COR-L47 (cell line): ENCODE measurements at places on chromosomes 7 and 10.
A peak's percentile ranks its signal among the peaks of the same experiment; 100 is the strongest.

DNA sequence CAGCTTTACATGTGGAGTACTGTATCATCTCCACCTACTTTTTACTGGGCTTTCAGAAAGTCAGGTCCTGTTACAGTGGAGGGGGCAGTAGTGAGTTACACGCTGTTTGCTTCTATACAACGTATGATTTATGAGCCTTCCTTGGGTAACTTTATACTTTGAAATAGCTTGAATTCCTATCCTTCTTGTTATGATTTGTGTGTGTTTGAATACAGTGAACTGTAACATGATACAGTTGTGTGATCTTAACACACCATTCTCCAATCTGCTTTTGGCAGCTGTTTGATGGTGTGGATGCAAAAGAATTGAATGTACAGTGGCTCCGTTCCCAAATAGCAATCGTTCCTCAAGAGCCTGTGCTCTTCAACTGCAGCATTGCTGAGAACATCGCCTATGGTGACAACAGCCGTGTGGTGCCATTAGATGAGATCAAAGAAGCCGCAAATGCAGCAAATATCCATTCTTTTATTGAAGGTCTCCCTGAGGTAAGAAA lies 41.7 kb downstream of the SP8 start:
- DNase-seq, result no peak

DNA sequence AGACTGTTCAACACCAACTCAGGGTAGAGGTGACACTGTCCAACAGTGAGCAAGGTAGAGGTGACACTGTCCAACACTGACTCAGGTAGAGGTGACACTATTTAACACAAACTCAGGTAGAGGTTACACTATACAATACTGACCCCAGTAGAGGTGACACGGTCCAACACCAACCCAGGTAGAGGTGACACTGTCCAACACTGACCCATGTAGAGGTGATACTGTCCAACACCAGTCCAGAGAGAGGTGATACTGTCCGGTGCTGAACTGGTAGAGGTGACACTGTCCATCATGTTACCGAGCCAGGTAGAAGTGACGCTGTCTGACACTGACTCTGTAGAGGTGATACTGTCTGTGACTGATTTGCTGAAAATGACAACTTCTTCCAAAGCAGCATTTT lies 102.4 kb downstream of the GATA3 start:
- DNase-seq, result no peak

- no peak for DNase-seq
Measured at GRCh38 chr10:49254556-49255318, 44.2 kb upstream of the C10orf71 start.

GRCh38 chr7:45985902-45986301 lies 64.8 kb upstream of the IGFBP3 start:
- no peak for DNase-seq

DNA sequence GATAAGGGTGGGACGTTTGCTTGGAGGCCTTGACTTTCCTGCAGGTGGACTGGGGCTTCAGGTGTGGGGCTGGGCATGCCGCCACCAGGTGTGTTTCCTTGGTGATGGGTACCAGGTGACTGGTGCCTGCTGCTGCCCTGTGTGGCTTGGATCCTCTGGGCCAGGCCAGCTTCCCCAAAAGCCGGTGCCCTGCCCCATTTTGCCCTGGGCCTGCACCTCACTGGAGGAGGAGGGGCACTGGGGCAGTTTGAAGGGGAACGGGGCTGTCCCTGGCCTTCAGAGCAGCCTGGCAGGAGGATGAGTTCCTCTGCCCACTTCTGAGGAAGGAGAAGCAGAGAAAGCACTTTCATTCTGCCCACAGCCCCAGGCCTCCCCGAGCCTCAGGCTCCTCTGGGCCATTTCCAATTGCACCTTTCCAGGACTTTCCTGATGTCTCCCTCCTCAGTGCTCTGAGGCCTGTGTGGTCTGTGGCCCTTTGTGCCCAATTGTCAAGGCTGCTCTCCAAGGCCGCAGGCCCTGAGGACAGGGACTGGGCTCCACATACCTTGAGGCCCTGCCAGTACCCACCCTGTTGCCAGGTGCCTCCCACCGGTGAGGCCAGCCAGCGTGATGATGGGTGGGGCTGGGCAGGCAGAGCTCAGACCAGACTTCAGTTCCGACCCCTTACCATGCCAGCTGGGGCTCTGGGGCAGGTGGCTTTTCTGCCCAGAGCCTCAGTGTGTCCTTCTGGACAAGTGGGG lies 25.3 kb upstream of the SMARCD3 start:
- DNase-seq, result no peak

DNA sequence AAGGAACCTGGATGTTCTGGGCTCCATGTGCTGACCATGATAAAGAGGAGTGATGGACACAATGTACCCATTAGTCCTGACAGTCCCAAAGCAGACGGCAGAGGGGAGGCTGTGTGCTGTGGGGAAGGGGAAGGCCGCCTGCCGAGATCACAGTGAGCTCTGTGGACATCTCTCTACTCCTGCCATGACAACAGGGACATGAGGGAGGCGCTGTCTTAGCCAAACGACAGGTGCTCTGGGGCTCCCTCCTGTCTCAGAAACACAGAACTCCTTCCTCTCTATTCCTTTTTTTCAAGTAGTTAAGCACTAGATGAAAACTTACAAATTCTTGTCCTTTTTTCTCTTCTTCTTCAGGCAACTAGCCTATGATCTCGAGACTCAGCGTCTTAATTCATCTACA lies 113.1 kb downstream of the RNF32 start:
- DNase-seq, result no peak

DNA sequence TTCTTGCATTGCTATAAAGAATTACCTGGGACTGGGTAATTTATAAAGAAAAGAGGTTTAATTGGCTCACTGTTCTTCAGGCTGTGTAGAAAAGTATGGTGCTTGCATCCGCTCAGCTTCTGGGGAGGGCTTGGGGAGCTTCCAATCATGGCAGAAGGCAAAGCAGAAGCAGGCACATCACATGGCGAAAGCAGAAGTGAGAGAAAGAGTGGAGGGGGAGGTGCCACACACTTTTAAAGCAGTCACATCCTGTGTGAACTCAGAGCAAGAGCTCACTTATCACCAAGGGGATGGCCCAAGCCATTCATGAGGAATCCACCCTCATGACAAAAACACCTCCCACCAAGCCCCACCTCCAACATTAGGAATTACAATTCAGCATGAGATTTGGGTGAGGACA lies 303.5 kb downstream of the OTUD1 start:
- DNase-seq, result no peak

- no peak for DNase-seq
Measured at GRCh38 chr7:115023219-115023618, 101.3 kb downstream of the MDFIC start.

DNA sequence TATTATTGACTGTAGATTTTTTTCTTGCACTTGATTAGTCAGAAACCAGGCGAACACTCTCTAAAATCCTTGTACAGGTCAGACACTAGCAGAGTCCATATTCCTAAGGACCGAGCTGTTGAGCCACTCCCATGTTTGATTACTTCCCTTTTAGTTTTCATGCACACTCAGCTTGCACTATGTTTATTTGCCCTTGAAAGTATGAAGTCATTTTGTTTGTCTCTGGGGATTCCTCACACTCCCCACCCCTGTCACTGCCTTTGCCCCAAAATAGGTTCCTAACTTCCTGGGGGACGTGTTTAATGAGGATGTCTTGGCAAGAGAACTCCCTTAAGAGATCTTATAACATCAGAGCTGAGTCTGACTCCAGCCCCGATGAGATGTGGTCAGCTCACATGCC lies 182.1 kb downstream of the EVX1 start:
- DNase-seq, result no peak

DNA sequence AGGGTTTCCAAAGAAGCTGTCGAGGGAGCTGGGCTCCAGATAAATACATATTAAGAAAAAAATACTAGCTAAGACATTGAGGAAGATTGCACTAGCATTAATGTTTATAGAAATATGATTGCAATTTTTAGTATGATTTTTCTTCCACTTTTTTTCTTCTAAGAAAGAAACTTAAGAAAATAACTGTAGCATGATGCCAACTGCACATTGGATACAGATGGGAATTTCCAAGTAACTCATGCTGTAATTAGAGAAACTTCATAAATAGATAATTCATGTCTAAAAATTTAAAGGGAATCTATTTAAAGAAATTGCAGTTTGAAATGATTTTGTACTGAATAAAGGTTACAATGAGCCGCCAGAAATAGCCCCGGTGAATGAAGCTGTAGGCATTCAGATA lies 119.4 kb downstream of the POLR1F start:
- no peak for DNase-seq

GRCh38 chr7:79410345-79410744 lies 43.1 kb downstream of the MAGI2 start:
- no peak for DNase-seq

- DNase-seq, result no peak
Measured at GRCh38 chr7:30935569-30935877, 23.9 kb downstream of the AQP1 start.

DNA sequence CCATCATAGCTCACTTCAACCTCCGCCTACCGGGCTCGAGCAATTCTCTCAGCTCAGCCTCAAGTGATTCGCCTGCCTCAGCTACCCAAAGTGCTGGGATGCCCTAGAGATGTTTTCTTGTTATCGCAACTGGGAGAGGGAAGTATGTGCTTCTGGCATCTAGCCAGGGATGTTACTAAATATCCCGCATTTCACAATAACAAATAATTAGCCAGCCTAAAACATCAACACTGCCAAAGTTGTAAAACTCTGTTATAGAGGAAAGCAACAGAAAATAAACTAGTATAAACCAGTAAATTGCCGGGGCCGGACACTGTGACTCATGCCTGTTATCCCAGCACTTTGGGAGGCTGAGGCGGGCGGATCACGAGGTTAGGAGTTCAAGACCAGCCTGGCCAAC lies 7.2 kb downstream of the INA start:
- no peak for DNase-seq

DNA sequence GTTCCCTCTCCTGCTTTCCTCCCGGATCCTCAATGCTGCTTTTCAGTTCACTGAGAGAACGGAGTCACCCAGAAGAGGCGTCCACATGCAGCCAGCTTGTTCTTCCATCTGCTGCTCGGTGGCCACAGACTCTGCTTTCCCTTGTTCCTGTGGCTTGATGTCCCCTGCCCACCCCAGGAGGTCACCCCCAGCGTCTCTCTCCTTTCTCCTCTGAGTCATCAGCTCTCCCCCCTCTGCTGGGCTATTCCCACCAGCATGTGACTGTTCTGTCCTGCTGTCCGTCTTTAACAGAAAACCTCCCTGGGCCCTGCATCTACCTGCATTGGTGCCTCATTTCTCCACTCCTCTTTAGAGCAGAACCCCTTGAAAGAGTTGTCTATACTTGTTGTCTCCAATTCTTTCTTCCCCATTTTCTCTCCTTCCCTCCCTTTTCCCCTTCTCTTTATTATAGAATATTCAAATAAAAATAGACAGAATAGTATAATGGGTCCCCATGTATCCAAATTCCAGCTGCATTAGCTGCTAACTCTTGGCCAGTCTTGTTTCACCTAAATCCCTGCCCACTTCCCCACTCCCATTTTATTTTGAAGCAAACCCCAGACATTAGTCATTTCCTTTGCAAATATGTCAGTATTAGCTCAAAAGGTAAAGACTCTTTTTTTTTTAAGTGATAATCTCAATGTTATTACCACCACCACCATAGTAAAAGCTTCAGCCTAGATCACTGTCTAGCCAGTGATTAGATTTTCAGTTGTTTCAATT lies 4.1 kb downstream of the ZNF282 start:
- no peak for DNase-seq

DNA sequence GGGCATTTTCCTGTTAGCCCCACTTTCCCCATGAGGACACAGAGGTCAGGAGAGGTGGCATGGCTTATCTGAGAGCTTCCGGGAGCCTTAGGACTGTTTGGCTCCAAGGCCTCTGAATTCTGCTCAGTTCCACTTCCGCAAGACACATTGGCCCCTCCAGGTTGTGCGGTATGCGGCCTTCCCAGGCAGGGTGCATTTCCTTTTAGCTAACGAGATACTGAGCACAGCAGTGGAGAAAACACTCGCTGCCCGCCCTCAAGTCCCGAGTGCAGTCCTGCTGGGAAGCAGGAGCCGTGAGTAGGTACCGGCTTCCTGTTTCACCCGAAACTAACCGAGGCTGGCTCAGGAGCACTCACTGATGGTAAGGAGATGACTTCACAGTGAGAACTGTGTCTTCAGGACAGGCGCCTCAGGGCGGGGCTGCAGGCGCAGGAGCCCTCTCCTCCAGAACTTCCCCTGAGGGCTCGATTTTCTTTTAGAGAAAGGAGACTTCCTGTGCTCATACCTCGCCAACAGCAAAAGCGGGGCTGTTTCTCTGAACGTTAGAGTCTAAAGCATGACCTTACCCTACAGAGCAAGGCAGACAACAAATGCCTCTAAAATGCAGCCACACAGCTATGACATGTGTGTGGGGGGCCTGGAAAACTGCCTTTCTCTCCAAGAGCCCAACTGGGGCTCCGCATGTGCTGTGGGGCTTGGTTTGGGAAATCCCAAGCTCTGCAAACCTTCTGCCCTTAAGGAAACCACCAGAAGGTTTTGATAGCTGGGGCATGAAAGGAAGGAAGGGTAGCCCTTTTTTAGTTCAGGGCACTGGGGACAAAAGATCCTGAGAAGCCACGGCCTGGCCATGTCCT lies 25.9 kb downstream of the RGS10 start:
- DNase-seq, result no peak

- peak; percentile 50 for DNase-seq
Measured at GRCh38 chr10:114470956-114471905, 66.9 kb upstream of the AFAP1L2 start.

DNA sequence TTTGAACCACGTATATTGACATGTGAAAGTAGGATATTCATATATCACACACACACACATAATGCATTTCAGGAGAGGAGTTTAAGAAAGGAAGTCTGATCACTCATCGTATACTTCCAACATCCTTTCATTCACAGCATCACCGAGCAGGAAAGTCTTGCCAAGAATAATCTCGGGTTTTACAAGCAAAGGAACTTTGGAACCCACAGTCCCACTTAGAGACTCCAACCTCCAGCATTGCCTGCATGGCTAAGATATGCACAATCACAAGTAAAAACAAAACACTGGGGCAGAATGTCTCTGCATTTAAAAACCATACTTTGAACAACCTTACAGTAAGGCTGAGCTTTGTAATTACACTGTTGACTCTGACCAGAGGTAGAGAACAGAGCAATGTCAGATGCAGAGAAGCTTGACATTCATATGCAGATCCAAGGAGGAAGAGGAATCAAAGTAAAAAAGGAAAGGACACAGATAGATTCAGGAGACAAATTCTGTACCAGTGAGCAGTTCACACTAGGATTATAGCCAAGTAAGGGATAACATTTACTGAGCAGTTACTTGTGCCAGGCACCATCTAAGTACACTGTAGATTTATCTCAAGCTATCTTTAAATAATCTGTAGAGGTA lies 14.8 kb downstream of the THSD7A start:
- no peak for DNase-seq

DNA sequence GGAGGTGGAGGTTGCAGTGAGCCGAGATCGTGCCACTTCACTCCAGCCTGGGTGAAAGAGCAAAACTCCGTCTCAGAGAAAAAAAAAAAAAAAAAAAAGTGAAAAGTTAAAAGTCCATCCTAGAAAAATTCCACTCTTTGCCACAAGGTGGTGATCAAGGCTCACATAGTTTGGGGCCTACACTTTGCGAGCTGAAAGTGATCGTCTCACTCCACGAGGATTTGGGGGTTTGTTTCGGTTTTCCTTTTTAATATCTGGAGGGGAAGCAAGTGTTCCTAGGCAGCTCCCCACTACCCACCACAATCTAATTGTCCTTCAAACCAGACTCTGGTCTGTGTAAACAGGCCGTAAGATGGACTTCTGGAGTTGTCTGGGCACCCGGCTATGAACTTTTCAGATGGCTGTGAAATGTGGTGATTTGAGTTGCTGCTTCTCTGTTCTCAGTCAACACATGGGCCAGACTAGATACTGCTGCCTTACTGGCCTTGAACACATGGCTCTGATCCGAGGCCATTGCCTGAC lies 27.1 kb downstream of the PRLHR start:
- DNase-seq, result peak; percentile 13

GRCh38 chr7:126723966-126724544 lies 528.7 kb downstream of the GRM8 start:
- no peak for DNase-seq
